Right lobe of liver (tissue), 6 donors: ENCODE measurements at places on chromosomes 3 and 15.

GRCh38 chr15:90871716-90872485, 3.5 kb downstream of the FURIN start:
- no peak for DNase-seq

- no peak for DNase-seq
These were observed 23.5 kb upstream of the MYO1E start for GRCh38 chr15:59396211-59396610.

DNA sequence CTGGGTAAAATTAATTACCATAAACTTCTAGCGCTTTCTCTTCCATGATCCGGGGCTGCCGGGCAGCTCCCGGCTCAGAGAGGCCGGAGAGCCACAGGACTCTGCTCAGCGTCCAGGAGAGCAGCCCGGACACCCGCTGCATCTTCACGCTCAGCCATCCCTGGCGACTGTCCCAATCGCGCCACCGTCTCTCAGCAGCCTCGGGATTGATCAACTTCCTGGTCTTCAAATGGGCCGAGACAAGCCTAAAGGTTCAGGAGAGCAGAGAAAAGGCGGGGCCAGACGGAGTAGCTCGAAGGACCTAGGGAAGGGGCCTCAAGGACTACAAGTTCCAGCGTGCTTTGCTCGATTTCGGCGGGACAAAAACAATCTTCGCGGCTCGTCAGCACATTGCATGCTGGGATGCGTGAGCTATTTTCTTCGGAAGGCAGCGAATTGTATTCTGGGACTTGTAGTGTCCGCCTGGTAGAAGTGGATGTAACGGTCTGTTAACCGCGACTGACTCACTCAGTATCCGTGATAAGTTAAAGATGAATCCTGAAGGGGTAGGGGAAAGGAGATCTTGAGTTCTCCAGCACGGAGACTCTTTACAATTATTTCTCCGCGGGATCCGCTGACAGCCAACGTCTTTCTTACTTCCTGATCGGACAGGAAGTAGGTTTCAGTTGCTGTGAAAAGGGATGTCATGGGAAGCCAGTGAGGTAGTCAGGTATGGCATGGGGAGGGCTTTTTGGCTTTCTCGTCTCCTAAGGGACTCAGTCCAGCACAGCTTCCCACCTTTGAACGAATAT, at the start of gene CIAO2A:
TSS of gene CIAO2A (minus strand) at position 212 of the 791 bp plus-strand sequence. CDS start at position 142, 70 bp downstream.
- peak; percentile 93 for DNase-seq

DNA sequence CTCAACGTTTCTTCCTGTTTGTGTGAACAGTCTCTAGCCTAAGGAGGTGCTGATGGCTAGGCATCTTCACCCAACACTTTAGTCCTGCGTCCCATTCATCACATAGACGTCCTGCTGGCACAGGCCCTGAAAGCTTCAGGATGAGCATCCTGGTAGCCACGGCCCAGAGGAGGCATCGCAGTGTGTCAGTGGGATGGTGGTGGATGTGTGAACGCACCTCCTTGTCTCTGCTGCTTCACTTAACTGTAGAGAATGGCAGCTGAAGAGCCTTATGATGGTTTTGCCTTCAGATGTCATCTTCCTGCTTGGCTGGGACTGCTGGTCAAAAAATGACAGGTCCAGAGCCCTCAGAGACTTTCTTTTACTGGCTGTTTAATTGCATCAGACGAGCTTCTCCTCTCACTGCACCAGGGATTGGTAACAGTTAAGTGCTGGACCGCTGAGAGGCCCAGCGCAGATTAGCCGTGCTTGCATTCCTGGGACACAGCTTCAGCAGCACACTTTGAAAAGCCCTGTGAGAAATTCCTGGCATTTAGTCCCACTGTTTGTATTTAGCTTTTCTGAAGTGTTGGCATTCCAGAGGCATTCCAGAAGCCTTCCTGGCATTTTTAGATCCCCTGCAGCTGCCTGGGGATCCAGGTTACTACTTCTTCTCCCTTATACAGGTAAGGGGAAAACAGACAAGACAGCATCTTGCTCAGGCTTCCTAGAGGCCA, 132.4 kb upstream of the PLXNA1 start:
- DNase-seq: no peak

- no peak for DNase-seq
These were observed 12.2 kb downstream of the SLCO2A1 start for GRCh38 chr3:134017490-134017889.

GRCh38 chr3:186075931-186076567, 32.8 kb downstream of the ETV5 start:
- DNase-seq: no peak
